ENCODE measurements at places on chromosomes 11 and 22.

- no peak for DNase-seq
Observed at GRCh38 chr11:118152552-118153471, at the start of gene SCN4B. SCN4B (minus strand) TSS chr11:118152823; CDS start chr11:118152673, 150 bp downstream.

GRCh38 chr22:47086596-47087248 is 324.3 kb downstream of the TBC1D22A start:
- no peak for DNase-seq

DNA sequence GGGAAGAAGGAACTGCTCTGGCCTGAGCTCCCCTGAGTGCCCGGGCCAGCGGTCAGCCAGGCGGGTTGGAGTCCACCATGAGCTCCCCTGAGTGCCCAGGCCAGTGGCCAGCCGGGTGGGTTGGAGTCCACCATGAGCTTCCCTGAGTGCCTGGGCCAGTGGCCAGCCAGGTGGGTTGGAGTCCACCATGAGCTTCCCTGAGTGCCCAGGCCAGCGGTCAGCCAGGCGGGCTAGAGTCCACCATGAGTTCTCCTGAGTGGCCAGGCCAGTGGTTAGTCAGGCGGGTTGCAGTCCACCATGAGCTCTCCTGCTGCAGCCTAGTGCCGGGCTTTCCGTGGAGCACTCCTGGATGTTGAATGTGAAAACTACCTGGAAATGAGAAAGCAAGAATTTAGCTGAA is 844.0 kb downstream of the TBC1D22A start:
- no peak for DNase-seq

DNA sequence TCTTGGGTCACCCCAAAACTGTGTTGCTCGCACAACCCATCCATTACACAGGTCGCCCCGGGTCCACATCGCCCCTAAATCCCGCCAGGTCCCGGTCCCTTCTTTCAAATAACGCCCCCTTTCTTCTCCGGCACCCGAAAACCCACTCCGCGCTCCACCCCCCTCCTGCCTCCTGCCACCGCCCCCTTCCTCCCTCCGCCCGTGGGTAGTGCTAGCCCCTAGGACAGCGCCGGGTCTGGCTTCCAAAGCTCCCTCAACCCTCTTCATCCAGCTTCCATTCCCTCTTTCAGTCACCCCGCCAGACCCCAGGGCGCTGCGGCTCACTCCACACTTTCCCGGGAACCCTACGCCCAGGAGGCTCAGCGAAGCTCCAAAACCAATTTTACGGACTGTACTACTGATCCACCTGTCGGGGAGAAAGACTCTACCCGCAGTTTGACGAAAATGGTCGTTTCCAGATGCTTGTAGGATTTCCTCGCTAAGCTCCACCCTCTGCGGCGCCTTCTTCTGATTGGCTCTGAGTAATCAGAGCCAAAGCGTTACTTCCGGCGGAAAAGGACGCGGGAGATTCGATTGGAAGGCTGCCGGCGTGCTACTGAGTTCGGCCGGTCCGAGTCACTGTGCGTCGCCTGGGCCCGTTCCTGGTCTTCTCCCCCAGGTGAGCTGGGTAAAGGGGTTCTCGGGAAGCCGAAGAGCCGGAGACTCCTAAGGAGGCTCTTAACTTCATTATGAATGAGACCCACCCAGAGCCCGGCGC is at the start of gene DDIAS:
TSS of gene DDIAS (plus strand) at position 572 of the 757 bp plus-strand sequence. CDS start 13,003 bp downstream, outside the sequence.
- peak; percentile 84 for DNase-seq

- DNase-seq: no peak
Observed at GRCh38 chr11:69928975-69929374, 109.8 kb upstream of the FGF3 start.

- DNase-seq: no peak
Observed at GRCh38 chr22:37229012-37229804, 14.9 kb downstream of the RAC2 start.

DNA sequence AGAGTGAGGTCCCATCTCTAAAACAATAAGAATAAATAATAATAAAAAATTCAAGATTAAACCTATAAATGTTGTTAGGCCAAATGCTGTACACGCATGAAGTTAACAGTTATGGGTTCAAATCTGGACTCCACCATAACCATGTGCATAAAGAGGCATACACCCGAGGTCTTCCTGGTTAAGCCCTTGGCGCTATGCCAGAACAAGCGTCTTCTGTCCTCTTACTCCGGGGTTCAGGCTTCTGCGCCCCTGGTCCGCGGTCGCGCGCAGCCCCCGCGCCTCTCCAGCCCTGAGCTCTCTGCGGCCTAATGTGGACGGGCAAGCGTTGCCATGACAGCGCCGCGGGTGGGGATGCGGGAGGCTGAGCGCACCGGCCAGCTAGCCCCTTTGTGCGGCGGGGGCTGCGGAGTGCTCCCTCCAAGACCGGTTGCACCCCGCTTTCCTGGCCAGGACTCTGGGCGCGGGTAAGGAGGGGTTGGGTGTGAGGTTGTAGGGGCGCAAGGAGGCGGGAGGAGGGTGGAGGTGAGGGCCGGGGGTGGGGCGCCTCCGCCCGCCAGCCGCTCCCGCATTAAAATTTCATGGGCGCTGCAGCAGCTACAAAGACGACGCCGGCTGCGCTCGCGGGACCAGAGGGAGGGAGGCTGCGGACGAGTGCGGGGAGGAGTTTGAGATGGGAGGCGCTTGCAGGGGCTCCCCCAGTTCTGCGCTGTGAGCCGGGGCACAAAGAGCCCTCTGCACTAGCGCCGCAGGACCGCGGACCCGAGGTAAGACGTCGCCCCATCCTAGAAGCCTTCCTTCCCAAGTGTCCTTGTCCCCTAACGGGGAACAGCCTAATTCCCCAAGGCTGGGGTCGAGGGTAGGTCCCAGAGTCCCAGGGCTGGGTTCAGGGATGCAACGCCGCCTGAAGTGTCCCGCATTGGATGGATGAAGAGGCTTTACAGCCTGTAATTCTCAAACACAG is at the start of gene MIAT:
TSS of gene MIAT (plus strand) at position 698 of the 961 bp plus-strand sequence.
- DNase-seq: no peak

GRCh38 chr11:61694602-61694939 is 14.4 kb downstream of the DAGLA start:
- DNase-seq: no peak

DNA sequence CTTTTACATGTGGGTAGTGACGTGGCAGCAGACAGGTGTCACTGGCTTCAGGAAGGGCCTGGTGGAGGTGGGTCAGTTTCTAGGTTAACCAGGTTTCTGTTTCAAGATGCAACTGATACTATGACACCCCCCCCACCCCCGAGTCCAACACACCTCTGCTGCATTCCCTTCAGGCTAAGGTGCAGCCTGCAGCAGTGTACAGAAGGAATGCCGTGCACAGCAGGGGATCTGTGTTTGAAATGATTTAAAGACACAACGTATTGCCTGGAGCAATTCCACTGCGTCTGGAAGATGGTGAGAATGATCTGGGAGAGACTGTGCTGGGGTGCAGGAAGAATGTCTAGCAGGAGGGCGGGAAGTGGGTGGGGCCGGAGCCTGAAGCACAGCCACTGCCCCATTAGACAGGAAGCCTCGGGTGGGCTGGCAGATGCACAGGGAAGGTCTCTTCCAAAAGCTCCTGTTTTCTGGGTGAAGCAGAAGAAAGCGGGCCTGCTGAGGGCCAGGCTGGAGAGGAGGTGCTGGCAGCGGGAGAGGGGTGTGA is 11.9 kb upstream of the TESMIN start:
- no peak for DNase-seq

DNA sequence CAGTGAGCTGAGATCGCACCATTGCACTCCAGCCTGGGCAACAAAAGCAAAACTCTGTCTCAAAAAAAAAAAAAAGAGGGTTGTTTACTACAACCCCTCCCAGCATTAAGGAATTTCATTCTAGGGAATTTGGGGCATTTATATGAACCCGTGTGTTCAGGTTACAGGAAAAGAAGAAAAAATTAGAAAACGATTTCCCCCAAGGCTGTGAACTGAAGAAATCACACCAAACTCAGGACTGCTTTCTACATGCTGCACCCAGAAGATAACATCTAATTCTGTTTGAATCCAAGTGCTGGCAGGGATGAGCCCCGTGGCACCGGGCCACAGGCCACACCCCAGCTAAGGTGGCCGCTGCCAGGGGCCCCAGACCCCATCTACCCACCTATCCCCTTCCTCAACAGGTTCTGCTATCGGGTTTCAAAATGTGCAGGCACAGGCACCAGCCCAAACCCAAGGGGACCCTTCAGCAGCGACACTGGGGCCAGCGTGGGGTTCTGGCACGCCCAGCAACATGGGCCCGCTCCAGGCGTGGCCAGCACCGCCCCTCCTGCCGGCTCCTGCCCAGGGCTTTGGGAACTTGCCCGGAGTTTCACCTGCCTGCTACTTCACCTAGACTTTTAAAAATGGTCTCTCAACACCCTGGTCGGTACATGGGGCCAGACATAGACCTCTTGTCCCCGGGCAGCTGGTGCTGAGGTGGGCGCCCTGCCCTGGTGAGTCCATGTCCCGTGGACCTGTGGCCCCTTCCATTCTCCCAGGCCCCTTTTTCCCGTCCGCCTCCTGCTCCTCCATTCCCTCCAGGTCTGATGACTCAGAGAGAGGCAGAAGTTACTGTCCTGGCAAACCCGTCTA is 11.8 kb downstream of the CELSR1 start:
- DNase-seq: no peak

DNA sequence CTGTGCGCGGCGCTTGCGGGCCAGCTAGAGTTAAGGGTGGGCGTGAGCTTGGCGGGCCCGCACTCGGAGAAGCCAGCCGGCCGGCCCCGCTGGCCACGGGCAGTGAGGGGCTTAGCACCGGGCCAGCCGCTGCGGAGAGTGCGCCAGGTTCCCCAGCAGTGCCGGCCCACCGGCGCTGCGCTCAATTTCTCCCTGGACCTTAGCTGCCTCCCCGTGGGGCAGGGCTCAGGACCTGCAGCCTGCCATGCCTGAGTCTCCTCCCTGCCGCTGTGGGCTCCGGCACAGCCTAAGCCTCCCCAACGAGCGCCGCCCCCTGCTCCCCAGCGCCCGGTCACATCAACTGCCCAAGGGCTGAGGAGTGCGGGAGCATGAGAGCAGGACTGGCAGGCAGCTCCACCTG is 5.2 kb upstream of the PES1 start:
- DNase-seq: no peak

- no peak for DNase-seq
Observed at GRCh38 chr11:34417202-34417601, 21.5 kb upstream of the CAT start.

- no peak for DNase-seq
Observed at GRCh38 chr11:106217456-106217855, 140.0 kb downstream of the AASDHPPT start.

- DNase-seq: no peak
Observed at GRCh38 chr11:126992065-126992803, 8.3 kb downstream of the KIRREL3 start.

All from esophagus squamous epithelium (tissue), 5 donors.